Breast epithelium (tissue), 4 donors: ENCODE measurements at places on chromosomes 3 and 15.
A peak's percentile ranks its signal among the peaks of the same experiment; 100 is the strongest.

DNA sequence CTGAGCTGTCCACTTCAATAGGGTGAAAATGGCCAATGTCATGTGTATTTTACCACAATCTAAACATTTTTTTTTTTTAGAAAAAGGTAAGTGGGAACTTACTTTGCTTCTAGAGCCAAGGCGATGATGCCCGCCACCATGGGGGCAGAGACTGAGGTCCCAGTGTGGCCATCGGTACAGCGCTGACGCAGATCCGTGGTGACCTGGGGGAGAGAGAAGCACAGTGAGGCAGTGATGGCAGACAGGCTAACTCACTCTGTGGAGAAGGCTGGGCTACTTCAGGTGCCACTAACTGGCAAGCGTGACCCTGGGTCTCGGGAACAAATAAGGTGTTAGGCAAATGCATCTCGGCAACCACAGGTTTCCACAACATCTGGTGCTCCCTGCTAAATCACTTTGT is 94.3 kb upstream of the SNRPA1 start:
- no peak for DNase-seq

GRCh38 chr3:119663885-119664284 is 3.5 kb upstream of the POPDC2 start:
- DNase-seq: no peak

- DNase-seq: no peak
Observed at GRCh38 chr15:84750583-84751092, 2.2 kb downstream of the ZNF592 start.

- peak; percentile 49 for DNase-seq
Observed at GRCh38 chr15:76994001-76994400, 925 bp upstream of the PSTPIP1 start.

GRCh38 chr3:44795197-44795596 is 33.6 kb downstream of the KIF15 start:
- no peak for DNase-seq

GRCh38 chr3:142947352-142947751 is 16.1 kb downstream of the PAQR9 start:
- no peak for DNase-seq
